ENCODE measurements at places on chromosomes 6 and 20.

- DNase-seq = no peak
These were observed 123.0 kb downstream of the BANF2 start for GRCh38 chr20:17822540-17823408.

DNA sequence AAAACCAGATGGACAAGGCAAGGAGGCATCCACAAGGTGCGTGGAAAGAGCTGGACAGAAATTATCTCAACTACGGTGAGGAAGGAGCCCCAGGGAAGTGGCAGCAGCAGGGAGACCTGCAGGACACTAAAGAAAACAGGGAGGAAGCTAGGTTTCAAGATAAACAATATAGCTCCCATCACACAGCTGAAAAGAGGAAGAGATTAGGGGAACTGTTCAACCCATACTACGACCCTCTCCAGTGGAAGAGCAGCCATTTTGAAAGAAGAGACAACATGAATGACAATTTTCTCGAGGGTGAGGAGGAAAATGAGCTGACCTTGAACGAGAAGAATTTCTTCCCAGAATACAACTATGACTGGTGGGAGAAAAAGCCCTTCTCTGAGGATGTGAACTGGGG, 26.8 kb downstream of the TRMT6 start:
- no peak for DNase-seq

- no peak for DNase-seq
These were observed 35.6 kb downstream of the BRPF3 start for GRCh38 chr6:36232172-36232571.

DNA sequence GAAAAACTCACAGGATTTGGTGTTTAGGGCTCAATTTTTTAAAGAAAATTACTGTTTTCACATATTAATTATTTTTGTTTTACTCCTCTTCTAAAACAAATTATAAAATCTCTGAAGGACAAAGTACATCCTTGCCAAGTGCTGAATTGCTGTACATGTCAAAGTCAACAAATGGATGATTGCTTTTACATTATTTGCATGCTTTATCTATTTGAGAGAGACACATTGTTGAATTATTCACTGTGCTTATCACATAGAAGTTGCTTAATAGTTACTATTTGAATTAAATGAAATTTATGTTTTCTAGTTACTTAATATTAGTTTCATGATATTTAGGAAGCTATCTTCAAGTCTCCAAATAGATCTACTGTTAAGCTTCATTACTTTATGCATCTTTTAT, 318.6 kb upstream of the PTCHD4 start:
- DNase-seq = no peak

GRCh38 chr6:169861431-169862042, 110.1 kb downstream of the ERMARD start:
- DNase-seq = no peak

GRCh38 chr6:123802351-123802696, 1.3 kb upstream of the NKAIN2 start:
- no peak for DNase-seq

DNA sequence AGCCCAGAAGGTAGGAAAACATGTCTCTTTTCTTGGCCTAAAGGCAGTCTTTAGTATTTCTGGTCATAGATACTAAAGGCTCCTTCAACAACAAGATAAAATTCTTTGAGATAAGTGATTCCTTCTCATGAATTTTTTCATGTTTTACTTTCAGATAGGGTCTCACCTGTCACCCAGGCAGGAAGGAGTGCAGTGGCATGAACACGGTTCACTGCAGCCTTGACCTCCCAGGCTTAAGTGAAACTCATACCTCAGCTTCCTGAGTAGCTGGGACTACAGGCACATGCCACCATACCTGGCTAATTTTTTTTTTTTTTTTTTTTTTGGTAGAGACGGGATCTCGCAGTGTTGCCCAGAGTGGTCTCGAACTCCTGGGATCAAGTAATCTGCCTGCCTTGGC, 9.1 kb downstream of the PNLDC1 start:
- DNase-seq = no peak
